Common myeloid progenitor, CD34-positive (primary cell): ENCODE measurements at places on chromosomes 2 and 18.

- no peak for DNase-seq
Measured at GRCh38 chr2:210818473-210818872, 262.1 kb downstream of the CPS1 start.

DNA sequence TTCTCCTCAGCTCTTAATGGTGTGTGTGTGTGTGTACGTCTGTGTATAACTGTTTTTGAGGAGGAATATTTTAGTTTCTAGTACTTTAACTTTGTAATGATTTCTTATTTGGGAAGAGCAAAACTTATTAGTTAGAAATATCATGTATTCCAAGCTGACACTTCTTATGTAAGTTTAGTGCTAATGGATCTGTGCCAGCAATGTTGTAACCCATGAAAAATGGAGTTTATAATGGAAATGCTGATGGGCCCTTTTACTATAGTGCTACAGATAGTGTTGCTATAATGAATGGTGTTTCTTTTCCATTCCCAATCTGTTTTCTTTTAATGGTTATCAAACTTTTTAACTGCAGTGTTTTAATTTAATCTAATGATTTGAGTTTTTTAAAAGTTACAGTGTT lies 49.8 kb upstream of the OTX1 start:
- DNase-seq, result no peak

DNA sequence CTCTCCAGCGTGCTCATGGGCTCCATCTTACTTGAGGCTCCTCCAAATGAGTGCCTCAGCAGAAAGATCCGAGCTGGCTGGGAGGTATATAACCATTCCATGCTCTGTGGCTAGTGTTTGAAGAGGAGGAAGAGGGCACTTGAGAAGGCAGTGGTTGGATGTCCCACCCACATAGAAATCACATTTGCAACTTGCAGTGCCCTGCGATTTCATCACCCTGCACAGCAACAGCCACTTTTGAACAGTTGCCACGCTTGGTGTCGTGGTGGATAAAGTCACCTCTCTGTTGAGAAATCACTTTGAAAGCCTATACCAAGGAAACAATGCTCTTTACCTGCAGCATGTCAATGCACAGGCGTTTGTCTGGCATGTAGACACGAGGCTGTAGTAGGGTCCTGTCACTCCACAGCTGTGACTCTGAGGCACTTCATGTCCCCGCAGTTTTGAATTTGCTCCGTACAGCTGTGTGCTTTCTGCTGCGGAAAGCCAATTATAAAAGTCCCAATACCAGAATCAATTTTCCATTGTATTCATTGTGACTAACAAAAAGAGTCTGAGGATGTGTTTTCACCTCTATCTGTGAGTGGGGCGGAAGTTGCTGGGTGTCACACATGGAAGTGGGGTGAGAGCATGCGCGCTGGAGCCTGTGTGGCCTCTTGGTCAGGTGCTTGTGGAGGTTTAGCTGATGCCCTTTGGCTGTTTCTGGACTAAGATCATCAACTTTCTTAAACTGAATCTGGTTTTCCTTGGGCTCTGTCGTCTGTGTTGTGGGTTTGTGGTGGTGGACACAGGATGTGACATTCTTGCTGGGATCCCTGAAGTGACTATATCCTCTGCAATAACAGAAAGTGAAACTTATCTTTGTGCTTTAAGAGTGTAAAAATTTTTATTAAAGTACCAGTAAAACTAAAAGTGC lies 2.8 kb downstream of the CNDP2 start:
- DNase-seq, result peak; percentile 47

GRCh38 chr2:152602750-152603149 lies 114.5 kb downstream of the PRPF40A start:
- DNase-seq, result no peak

DNA sequence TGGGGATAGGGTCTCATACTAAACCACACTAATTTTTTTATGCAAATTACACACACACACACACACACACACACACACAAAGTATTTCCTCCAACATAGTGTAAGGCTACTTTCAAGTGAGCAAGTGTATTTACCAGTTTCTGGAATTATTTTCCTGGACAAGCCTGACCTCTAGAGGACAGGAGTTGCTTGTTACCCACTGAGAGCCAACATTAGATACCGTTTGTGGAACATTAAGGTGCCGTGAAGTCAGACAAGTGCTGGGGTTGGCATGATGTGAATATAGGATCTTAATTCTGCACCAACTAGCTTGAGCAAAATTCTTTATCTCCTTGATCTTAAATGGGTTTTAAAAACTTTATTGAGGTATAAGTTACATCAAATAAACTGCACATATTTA lies 39.3 kb upstream of the SERPINB2 start:
- DNase-seq, result peak; percentile 73

- no peak for DNase-seq
Measured at GRCh38 chr18:3824101-3824500, 374.1 kb downstream of the TGIF1 start.

- peak; percentile 10 for DNase-seq
Measured at GRCh38 chr2:129721846-129722245, 257.6 kb upstream of the RAB6C start.

- DNase-seq, result no peak
Measured at GRCh38 chr2:166270376-166270775, 105.4 kb downstream of the SCN9A start.

DNA sequence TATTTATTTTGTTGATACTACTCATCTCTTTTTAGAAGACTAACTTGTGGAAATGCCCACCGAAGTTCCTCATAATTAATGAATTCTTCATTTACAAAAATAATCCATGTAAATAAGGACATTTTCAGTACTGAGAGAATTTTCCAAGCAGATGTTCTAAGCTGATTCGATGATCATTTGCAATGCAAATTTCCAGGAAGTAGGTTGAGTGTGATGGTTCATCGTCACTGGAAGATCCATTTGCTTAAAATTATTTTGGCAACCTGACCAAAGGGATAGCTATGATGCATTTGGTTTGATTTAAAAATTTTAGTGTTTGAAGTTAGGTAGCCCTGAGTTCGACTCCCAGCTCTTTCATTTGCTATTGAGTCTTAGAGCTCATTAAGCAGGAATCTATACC lies 257.3 kb upstream of the RASGRP3 start:
- DNase-seq, result no peak

DNA sequence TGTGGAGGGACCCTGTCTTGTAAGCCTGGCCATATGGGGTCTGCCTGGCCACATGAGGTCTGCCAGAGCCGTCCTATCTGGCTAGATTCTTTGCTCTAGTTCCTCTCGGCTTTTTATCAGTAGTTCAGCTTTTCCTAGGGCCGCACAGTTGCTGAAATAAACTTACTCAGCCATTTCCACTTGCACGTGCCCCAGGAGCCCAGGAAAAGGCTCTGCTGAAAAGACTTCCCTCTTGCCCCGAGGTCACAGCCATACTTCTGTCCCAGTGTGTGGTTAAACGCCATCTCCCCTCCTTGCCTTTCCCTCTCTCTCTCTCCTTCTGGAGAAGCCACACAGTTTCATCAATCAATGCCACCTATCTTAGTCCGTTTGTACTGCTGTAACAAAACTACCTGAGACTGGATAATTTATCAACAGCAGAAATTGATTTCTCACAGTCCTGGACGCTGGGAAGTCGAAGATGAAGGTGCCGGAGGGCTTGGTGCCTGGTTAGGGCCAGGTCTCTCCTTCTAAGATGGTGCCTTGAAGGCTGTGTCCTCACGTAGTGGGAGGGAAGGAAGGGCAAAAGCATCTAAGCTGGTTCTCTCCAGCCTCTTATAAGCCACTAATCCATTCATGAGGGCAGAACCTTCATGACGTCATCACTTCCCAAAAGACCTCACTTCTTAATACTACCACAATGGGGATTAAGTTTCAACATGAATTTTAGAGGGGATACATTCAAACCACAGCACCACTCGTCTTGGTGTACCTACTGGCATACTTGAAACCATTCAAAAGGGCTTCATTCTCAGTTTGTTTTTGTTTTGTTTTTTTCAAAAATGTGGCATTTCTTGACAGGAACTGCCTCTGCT lies 11.2 kb upstream of the GALM start:
- DNase-seq, result peak; percentile 13

DNA sequence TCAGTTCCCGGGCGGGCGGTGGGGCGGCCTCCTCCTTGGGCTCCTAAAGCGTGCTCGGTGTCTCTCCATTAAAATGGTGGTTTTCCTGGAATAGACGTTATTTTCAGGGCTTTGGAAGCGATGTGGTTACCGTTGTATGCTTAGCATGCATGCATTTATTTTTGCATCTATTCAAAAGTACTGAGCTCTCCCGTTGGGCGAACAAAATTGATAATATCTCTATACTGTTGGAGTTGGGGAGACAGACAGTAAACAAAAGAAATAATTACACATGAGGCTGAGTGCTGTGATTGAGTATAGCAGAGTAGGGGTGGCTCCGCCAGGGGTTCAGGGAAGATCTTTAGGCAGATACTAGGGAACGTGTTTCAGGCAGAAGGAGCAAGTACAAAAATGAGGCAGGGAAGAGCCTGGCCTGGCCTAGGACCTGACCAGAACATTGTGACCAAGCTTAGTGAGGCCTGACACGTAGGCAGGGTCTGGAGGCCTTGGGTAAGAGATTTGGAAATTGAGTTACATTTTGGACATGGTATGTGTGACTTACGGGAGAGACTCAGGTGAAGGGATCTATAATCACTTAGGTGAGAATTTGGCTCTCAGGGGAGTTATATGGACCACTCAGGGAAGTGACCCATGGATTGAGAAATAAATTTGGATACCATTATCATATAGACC lies 674 bp downstream of the NCAPH start:
- no peak for DNase-seq

DNA sequence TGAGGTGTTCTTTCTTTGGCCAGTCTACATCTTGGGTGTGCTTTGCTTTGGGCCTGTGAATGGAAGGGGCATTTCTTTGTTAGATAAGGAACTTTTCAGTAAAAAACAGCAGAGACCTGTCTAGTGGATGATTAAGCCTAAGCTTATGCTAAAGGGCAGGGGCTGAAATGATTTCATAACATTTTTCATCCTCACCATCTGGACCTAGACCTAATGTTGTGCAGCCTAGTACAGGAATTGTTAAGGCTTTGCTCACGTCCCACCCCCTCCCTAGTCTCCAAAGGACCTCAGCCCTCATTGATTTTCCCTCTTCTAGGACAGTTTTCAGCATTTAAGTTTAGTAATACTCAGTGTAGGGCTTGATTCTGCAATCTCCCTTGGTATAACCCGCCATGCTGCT lies 111.8 kb downstream of the PRKCE start:
- no peak for DNase-seq

GRCh38 chr2:54599914-54600313 lies 123.5 kb upstream of the EML6 start:
- peak; percentile 52 for DNase-seq

DNA sequence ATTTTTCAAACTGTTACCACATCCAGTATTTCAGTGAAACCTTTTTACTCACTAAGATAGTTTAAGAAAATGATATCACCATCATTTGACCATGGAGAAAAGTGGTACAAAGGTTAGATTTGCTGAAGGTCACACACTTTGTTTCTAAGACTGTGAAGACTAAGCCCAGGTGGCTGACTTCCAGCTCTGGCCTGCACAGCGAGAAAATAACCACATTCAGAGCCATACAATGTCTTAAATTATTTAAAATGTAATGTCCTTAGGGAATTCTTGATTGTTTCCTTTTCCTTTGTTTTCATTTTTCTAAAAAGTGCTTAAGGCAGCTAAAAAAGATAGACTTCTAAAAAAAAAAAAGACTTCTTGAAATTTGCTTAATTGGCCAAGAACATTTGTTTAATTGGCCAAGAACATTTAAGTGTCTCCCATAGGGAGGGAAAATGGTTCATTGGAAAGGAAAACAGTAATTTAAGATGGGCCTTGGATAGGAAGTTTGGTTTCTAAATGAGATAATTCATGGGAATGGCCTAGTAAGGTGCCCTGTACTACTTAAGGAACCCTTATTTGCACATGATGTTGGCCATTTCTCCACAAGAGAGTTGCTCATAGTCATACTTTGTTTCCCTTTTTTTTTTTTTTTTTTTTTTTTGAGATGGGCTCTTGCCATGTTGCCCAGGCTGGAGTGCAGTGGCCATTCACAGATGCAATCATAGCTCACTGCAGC lies 45.2 kb downstream of the CYP1B1 start:
- DNase-seq, result no peak

GRCh38 chr2:46990231-46990588 lies 74.6 kb upstream of the MCFD2 start:
- DNase-seq, result no peak

- no peak for DNase-seq
Measured at GRCh38 chr2:43675646-43676321, 445 bp downstream of the C1GALT1C1L start.

GRCh38 chr2:106161938-106162820 lies 31.9 kb downstream of the UXS1 start:
- DNase-seq, result peak; percentile 49

- DNase-seq, result peak; percentile 87
Measured at GRCh38 chr2:72924353-72925240, 7.3 kb downstream of the EMX1 start.

DNA sequence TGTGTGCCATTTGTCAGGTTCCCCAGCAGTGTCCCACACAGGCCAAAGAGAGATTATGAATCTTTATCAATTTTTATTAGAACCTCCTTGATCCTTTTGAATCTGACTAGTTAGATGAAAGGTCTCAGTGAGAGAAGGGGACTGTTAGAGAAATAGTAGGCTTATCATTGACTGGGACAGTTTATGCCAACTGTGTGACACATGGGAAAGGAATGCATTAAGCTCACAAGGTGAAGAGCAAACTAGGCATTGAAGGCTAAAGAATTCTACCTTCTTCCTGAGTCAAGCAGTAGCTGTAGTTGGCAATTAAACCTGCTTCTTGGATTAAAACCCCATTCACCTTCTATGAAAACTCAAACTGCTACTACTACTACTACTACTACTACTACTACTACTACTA lies 389.6 kb upstream of the CDH19 start:
- no peak for DNase-seq

DNA sequence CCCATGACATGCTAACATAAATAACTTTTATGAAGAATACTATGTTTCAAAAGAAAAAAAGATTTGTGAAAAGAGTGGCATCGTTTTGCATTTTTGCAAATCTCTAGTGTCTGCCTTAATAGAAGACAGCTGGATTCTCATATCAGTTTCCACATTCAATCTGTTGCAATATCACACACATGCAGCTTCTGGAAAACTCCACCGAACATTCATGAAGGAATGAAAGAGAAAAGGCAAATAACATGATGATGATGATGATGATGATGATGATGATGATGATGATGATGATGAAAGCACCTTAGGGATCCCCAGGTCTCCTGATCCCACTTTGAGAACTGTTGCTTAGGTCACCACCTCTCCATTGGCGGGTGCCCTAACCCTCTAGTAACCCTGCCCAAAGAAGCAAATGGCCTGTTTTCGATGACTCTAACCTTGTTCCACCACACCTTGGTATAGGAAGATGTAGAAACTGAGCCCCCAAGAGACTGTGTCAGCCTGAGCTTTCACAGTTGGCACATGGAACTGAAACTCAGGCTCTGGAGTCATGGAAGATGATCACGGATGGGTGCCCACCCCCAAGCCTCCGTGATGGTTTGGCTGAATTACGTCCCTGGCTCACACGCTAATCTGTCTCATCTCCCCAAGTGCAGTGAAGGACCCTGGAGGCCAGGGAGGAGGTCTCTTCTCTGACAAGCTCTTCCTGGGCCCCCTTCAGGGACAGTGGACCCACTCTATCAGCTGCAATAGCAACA lies 80.1 kb upstream of the SMAD7 start:
- DNase-seq, result no peak

- DNase-seq, result peak; percentile 75
Measured at GRCh38 chr2:136118819-136119716, 1.1 kb upstream of the CXCR4 start.

- DNase-seq, result peak; percentile 88
Measured at GRCh38 chr2:191150600-191151330, at the start of gene STAT4. TSS of gene STAT4 (minus strand) at chr2:191150994. CDS start at chr2:191148203, 2,791 bp downstream.
